ENCODE measurements at places on chromosomes 13 and 19.

- DNase-seq = no peak
These were observed 3.0 kb downstream of the KLK5 start for GRCh38 chr19:50949861-50950260.

- no peak for DNase-seq
These were observed 12.7 kb upstream of the KANK2 start for GRCh38 chr19:11209839-11210655.

GRCh38 chr13:90766386-90766902 lies 581.0 kb upstream of the MIR17HG start:
- no peak for DNase-seq

DNA sequence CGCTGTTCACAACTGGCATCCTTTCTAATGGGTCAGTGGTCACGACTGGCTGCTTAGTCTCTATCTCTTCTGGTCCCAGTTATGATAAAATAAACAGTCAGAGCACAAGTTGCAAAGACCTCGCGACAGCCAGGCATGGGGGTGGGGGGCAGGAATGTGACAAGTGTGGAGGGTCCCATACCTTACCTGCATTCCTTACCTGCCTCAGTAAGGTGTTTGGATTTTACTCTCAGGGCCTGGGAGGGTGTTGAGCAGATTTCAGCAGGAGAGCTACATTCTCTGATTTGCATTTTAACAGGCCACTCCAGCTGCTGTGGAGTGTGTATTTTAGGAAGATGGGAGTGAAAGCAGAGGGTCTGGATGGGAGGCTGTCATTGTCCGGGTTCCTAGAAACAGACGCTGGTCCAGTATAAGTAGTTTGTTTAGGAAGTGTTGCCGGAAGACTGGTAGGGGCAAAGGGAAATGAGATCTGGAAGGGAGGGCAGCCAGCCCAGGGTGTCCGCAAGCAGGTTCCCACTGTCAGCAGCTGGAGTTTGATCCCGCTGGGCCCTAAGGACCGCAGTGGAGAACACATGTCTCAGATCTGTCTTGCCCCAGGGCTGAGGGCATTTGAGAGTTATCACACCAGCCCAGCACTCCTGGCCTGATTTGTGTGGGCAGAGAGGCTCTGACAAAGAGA lies 920.0 kb downstream of the UQCRFS1 start:
- no peak for DNase-seq

- no peak for DNase-seq
These were observed 21.4 kb downstream of the ESD start for GRCh38 chr13:46775385-46776107.

GRCh38 chr13:31982124-31982523 lies 49.5 kb upstream of the FRY start:
- DNase-seq = peak; percentile 22

- DNase-seq = no peak
These were observed 1280.0 kb downstream of the EFNB2 start for GRCh38 chr13:105255472-105255871.

GRCh38 chr13:50078231-50078894 lies 63.1 kb downstream of the KCNRG start:
- DNase-seq = no peak

DNA sequence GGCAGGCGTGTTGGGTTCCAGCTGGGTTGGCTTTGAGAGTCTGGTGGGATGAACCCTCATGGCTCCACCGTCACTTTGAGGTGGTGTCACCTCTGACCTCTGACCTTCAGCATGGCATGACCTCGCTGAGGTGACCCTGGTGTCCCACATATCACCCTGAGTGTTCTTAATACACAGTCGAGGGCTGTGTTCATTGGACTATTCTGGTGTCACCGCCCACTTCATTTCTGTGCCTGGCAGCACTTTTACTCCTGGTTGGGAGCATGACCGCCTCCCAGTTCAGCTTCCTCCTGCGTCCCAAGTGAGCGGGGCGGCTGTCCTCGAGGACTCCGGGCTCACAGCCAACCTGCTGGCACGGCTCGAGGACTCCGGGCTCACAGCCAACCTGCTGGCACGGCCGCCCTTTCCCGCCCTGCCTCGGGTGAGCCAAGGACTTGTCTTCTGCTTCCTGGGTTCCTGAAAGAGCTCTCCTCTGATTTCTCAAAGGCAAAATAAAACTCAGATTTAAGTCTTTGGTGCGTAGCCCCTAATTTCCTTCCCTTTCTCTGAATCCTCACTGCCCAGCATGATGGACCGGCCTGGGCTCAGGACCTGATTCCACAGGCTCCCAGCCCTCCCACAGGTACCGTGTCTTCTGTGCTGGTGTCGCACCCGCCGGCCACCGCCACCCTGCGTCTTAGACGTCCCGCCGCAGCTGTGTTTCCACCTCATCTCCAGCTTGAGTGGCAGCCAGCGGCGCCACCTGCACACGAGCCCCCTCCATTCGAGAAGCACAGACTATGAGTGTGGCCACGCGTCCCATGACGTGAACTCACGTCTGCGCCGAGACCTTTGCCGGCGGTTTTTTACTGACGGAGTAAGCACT lies 10.4 kb downstream of the ATP4B start:
- DNase-seq = peak; percentile 29

DNA sequence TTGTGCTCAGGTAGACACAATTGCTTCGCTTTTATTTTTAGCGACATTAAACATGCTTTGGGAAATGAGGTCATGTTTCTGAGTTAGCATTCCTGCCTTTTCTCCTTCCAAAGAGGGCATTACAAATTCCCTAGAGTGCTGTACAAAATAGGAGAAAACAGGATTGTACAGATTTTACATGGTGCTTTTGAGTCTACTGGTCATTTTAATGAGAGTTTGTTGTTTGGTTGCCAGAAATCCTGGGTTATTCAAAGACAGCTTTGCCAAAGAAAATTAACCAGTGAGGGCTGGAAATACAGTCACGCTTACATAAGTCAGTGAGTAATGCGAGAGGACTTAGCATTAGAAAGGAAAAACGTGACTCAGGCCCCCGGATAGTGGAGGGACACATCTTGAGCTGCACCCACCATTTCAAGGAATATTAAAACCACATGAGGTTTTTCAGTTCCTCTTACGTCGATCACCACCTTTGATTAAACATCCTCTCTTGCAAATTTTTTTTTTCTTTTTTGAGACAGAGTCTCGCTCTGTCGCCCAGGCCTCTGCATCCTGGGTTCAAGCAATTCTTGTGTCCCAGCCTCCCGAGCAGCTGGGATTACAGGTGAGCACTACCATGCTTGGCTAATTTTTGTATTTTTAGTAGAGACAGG lies 55.4 kb downstream of the SACS start:
- peak; percentile 99 for DNase-seq

DNA sequence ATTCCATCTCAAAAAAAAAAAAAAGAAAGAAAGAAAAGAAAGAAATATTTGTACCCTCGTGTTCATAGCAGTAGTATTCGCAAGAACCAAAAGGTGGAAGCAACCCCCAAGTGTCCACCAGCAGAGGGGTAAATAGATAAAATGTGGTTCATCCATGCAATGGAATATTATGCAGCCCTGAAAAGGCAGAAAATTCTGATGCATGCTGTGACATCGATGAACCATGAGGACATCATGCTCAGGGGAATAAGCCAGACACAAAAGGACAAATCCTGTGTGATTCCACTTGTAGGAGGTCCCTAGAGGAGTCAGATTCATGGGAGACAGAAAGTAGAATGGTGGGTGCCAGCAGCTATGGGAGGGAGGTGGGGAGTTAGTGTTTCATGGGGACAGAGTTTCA lies 6.4 kb upstream of the LRRC8E start:
- no peak for DNase-seq

- DNase-seq = peak; percentile 29
These were observed at the start of gene B3GNT3 for GRCh38 chr19:17794731-17795494. B3GNT3 (plus strand) TSS chr19:17795138; CDS start chr19:17807808, 12,670 bp downstream.

- DNase-seq = no peak
These were observed 99.0 kb upstream of the MCF2L start for GRCh38 chr13:112870051-112870331.

- no peak for DNase-seq
These were observed 583 bp upstream of the BAX start for GRCh38 chr19:48953990-48954594.

DNA sequence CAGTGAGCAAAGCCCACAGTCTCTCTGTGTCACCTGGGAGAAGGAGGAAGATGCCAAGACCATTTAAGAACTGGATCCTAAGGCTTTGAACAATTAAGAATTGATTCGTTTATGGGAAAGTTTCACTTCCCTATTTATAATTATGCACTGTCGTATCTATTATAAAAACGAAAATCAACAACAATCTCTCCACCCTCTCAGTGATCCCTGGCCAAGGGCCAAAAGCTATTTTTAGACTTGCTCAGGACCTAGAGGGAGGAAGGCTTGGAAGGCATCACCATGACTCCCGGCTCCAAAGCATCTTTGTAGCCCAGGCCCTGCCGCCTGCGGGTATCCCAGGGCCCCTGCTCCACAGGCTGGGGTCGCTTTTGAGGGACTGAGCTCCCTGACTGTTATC lies 1.3 kb downstream of the RHPN2 start:
- DNase-seq = peak; percentile 44

DNA sequence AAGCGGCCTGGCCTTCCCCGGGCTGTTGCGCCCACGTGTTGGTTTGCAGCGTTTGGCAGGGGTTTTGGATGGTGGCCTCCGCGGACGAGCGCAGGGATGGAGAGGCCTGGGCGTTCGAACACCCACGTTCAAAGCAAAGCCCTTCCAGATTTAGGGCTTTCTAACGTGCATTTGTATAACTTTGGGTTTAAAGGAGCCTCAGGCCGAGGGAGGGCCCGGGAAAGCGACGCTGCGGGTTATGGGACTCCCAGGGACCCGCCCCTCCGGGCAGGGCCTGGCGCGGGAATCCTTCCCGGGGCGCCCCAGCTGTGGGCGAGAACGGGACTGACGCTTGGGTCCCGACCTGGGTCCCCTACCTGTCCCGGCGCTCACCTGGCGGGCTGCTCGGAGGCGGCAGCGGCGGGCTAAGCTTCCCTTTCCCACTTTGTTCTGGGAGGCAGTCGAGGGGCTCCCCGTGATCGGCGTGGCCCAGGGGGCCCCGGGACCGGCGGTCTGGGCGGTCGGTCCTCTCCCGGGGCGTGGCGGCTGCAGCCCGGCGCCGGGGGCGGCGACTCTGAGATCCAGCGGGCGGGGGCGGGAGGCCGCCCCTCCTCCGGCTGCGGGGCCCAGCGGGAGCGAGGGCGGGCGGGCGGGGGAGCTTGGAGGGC lies at the start of gene FBXO17:
Gene FBXO17 (minus strand): TSS at position 529 of the 647 bp plus-strand sequence. CDS start 25,423 bp downstream, outside the sequence.
- peak; percentile 71 for DNase-seq

GRCh38 chr13:90918536-90918935 lies 429.0 kb upstream of the MIR17HG start:
- peak; percentile 58 for DNase-seq

DNA sequence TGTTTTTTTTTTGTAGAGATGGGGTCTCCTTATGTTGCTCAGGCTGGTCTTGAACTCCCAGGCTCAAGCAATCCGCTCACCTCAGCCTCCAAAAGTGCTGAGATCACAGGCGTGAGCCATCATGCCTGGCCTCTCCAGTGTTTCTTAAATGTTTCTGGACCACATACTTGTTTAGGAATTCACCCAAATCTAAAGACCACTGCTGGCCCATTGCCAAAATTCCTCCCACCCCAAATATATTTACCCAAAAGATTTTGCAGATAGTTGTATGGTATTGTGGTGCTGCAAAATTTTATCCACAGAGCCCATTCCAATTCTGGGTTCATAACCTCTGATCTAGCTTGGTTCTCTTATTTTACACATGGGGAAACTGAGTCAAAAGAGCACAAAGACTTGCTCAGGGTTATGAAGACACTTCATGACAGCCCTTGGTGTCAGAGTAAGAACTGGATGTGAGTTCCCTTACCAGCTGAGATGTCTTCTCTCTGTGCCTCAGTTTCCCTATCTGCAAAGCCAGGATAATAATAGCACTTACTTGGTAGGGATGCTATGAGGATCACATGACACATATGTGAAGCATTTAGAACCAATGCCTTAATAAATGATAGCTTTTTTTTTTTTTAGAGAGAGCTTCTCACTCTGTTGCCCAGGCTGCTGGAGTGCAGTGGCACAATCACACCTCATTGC lies 10.9 kb downstream of the NFILZ start:
- DNase-seq = no peak

- DNase-seq = no peak
These were observed 10.0 kb upstream of the FXYD3 start for GRCh38 chr19:35105411-35106290.

DNA sequence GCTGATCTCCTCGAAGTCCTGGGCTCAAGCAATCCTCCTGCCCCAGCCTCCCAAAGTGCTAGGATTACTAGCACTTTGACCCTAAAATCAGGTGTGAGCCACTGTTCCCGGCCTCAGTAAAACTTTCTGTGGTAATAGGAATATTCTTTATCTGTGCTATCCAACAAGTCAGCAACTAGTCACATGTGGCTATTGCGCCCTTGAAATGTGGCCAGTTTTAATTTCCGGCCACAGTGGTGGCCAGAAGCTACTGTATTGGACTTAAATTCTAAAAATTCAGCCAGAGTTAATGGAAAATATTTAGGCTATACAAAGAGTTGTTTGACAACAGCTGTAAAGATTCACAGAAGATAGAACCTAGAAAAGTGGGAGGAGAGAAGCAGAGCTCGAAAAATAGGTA lies 30.0 kb downstream of the KEAP1 start:
- no peak for DNase-seq

GRCh38 chr19:10392120-10392519 lies 11.2 kb downstream of the CDC37 start:
- DNase-seq = no peak

DNA sequence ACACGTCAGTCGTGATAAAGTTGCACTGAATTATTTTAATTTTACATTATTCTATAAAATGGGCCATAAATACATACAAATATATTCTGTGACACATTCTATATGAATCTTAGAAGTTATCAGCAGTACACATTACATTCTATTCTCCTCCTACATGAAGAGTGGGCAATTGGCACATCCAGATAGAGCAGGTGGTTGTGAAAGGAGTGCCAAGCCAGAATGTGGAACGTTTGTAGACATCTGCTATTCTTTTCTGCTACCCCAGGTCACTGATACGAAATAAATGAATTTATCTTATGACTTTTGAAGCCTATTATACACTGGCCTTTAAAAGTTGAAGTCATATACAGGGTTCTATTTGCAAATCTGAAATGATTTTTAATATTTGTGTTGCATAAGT lies 373.2 kb downstream of the PCDH17 start:
- DNase-seq = no peak

DNA sequence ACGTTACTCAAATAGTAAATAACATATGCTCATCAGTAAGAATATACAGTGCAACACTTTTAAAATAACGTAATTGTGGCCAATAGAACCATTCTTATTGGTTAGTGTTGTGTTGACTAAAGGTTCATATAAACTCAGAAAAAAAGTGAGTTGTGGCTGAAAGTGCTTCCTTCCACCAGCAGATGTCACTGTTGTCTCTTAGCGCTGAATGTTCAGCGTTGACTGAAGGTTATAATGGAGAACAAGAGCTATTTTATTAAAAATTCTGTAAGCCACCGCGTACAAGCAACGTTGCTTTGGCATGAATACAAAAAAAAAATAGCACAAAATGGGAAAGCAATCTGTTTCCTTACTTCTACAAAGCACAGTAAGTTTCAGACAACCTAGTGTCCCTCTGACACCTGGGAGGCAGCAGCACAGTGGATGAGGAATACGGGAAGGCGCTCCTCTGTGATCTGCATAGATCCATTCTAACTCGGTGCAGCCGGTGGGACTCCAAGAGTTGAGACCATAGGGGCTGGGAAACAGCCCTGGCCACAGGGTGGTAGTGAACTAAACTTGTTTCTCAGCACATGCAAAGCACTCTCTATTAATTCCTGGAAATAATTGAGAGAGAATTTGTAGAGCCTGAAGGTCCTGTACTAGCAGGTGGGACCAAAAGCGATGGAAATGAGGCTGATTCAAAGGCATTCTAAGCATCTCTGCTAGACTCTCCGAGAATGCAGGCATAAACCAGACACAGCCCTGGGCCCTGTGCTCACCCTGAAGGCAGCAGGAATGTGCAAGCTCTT lies 23.9 kb upstream of the OXGR1 start:
- DNase-seq = peak; percentile 69

- no peak for DNase-seq
These were observed 18.5 kb downstream of the UGGT2 start for GRCh38 chr13:96034662-96035061.
